ENCODE measurements at places on chromosomes 7 and 10.

DNA sequence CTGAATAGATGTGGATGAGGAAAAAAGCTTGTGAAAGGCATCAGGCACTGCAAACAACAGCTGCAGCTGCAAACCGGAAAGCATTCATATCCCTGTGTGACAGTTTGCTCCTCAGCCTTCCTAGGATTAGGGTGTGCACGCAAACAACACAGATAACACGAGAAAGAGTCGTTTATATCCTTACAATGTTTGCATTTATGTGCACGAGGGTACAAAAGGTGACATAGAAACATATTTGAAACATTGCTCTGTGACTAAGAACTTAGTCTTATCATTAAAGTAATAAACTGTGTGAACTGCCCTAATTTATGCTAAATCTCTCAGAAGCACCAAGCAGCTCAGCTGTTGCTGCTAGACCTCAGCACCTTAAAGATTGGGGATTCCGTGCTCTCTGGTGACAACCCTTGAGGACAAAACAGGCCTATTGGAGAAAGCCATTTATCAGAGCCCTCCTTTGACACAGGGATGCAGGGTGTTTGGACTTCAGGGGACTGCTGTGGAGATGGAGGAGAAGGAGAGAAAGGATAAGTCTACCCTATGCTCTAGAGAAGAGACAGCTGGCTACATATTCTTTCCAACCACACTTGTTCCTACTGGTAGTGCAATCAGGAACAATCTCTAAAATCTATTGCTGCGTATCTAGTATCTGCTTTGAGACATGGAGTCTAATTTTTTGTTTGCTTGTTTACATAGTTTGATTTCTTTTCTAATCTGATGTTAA is 176.2 kb downstream of the GNAT3 start:
- DNase-seq, result no peak

DNA sequence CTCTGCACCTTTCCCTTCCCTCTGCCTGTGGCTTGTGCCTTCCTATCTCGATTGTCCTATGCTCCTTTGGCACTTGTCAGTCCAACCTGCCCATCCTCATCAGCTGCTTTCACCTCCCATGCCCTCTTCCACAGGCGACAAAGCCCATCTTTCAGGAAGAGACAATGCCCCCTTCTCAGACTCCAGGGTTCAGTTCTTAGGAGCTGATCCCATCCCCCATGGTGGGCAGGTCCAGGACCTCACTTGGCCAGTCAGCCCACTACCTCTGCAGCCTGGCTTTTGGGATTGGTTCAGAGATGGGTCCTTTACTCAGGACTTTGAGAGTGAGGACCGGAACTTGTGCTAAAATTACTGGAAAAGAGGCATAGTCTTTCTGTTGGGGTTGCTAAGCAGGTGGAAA is 74.0 kb upstream of the NANOS1 start:
- DNase-seq, result no peak

- DNase-seq, result peak; percentile 82
These were observed at the start of gene GTF2I for GRCh38 chr7:74657692-74658177. Gene GTF2I (plus strand): TSS chr7:74657718. CDS start chr7:74689129, 31,411 bp downstream.

DNA sequence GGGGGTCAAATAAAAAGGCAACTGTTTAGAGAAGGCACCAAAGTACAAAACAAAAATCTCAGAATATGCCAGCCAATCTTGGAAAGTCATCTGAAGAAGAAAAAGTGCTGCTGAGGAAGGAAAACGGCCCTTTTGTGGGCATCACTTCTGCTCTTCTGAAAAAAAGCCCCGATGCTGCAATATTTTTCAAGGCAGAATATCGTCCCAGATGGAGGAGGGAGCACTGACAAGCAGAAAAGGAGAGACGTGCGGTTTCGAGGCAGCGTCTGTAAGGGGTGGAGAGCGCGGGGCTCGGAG is 959 bp upstream of the ATRNL1 start:
- no peak for DNase-seq

- DNase-seq, result no peak
These were observed 8.6 kb downstream of the BTBD16 start for GRCh38 chr10:122279725-122280141.

DNA sequence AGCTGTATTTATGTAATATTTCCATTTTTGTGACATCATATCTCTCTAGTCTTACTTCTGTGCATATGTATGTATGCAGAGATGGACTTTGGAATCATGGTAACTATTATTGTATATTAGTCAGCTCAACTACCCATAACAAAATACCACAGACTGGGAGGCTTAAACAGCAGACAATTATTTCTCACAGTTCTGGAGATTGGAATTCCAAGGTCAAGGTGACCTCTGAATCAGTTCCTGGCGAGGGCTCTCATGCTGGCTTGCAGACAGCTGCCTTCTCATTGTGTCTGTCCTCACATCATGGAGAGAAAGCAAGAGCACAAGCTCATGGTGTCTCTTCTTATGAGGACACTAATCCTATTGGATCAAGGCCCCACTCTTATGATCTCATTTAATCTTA is 79.1 kb downstream of the RAMP3 start:
- DNase-seq, result no peak

DNA sequence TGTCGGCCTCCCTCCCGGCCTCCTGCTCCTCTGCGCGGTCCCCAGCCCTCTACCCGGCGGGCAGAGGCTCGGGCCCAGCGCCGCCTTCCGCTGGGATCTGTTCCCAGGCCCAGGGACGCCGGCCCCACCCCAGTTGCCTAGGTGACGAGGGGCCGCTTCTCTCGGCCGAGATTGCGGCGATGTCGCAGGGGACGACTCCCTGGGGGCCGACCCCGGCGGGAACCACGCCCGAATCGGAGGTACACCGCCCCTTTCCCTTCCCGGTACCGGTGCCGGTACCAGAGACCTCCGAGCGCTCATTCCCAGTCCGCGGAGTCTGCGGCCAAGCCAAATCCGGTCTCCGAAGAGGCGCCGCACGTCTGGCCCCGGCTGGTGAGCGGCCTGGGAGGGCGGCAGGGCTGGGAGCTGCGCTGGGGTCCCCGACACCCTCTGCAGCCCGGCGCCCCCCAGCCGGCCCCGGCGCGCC is at the start of gene CABCOCO1:
Gene CABCOCO1 (plus strand): TSS at position 136 of the 466 bp plus-strand sequence. CDS start 44 bp downstream, at position 180.
- DNase-seq, result no peak

- no peak for DNase-seq
These were observed 448 bp upstream of the SRPK2 start for GRCh38 chr7:105389088-105389650.

- no peak for DNase-seq
These were observed 1.9 kb upstream of the IFRD1 start for GRCh38 chr7:112448381-112448780.

DNA sequence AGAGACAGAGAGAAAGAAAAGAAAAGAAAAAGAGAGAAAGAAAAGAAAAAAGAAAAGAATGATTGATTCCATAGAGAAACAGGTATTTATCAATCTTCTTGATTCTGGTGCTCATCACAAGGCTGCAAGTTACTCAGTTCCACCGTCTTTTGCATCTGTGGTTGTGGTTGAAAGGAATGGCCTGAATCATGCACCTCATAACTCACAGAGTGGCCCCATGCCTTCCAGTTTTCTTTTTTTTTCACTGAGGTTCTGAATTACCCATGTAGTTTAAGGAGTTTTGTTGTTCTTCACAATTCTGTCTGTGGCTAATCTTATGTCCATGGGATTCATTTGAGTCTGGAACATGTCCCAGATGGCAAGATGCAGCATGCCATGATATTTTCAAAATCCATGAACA is 156.0 kb downstream of the ZNF33B start:
- DNase-seq, result no peak

GRCh38 chr10:89369156-89370105 is 8.4 kb upstream of the IFIT1B start:
- DNase-seq, result no peak

GRCh38 chr7:2608921-2609411 is 22.8 kb upstream of the TTYH3 start:
- DNase-seq, result peak; percentile 33

DNA sequence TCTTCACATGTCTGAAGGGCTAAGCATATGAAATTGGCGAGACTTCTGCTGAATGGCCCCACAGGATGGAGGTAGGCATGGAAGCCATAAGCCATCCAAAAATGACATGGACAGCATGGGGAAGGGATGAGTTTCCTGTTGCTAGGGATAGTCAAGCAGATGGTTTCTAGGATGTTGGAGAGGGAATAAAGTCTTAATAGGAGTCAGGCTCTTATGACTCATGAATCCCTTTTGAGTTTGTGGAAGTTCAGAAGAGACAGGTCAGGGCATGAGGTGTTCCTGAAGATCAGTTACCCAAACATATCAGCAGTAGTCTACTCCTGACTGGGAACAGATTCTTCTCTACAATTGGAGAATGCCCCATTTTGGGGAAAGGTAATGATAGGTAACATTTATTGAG is 243.9 kb downstream of the REEP3 start:
- no peak for DNase-seq

GRCh38 chr7:105807448-105807762 is 69.0 kb downstream of the ATXN7L1 start:
- DNase-seq, result no peak

- DNase-seq, result no peak
These were observed 48.5 kb downstream of the PDIA4 start for GRCh38 chr7:148979827-148980226.

DNA sequence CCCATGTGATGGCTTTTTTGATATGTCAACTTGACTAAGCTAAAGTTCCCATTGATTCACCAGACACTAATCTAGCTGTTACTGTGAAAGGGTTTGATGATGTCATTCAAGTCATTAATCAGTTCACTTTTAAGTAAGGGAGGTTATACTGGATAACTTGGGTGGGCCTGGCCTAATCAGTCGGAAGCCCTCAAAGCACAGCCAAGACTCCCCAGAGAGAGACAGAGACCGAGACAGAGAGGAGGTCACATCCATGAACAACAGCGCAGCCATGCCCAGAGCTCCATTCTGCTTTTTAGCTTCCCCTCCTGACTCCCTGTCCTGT is 103.4 kb downstream of the TRIL start:
- no peak for DNase-seq

DNA sequence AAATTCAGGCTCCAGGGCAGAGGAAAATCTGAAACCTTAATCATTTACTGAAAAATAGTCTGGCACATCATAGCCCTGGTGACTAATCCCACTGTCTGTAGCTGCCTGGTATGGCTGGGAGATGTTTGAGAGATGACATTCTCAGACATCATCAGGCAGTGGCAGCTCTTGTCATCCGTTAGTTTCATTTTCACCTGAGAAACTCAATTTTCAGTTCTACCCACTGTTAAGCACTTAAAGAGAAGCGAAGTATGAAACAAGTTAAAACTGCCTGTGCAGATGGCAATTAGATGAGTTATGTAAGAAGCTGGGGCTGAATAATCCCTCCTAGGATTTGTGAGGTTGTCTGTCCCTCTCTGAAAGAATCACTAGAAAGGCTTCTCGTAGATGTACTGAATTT is 150.2 kb downstream of the NSUN6 start:
- no peak for DNase-seq

DNA sequence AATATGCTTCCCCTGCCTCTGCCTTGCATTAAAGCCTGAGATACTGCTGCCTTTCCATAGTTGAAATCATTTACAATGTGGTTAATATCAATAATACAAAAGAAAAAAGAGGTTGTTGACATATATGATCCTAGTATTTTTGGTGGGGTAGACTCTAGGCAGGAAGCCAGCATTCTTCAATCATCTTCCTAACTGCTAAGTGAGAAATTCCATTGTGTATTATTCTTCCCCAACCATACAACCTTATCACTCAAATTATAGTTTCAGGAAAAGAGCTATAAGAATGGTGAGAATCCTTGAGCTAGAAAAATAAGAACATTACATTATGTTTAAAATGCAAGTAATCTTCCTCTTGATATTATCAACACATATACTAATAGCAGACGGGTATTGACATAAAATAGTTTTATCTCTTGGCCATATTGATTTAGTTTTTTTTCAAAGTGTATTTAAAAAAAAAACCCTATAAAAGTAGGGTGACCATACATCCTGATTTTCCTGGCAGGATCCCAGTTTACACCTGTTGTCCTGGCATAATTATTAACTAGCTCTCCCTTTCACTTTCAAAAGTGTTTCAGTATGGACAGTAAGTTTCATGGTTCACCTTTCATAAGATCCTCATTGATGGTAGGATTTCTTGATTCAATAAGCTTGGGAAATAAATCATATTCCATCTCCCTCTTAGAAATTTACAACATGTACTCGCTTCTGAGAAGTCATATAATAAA is 33.4 kb upstream of the WASL start:
- DNase-seq, result no peak

GRCh38 chr10:37803269-37803668 is 54.1 kb downstream of the ZNF248 start:
- DNase-seq, result no peak

DNA sequence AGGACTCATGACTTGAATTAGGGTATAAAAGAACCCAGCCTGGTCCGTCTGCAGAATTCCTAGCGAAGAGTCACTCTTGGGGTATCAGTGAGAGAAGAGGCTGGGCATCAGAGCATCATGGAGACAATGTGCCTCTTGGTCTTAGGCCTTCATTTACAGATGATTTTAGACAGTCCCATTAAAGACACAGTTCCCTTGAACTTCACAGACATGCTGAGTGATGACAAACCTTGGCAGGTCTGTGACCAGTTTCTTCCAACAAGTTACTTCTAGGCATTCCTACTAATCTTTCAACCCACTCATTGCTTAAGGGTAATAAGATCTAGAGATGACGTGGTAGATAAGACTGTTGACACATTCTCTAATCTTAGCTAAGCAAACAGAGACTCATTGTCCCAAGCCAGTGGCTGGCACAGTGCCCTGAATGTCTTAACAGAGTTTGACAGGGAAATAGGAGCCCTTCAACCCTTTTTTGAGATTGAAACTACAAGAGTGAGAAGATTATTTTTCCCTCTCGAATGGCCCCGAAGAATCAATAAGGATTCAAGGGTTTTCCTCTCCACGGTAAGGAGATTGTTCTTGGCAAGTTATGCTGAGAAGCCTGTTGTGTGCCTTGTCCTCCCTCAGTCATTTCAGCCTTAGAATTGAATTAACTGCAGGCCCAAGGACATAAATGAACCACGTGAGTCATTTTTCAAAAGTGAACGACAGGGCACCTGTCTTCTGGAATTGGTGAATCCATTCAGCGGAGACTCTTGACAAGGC is 281.1 kb downstream of the CCDC3 start:
- no peak for DNase-seq

GRCh38 chr10:123478116-123478515 is 188.0 kb upstream of the GPR26 start:
- no peak for DNase-seq

DNA sequence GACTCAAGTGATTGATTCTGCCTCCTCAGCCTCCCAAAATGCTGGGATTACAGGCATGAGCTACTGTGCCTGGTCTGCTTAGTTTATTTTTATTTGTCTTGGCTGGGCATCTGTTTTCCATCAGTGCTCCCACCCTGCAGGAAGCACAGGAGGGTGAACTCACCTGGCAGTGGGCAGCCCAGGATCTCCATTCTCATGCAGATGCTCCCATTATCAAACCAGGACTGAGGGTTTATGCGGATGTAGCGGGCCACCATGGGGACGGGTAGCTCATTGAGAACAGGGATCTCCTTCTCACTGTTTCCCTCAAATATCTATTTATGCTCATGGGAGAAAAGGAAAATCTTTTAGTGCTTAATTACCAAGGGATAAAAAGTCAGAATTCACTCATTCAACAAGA is 93.8 kb downstream of the CPXM2 start:
- DNase-seq, result no peak

DNA sequence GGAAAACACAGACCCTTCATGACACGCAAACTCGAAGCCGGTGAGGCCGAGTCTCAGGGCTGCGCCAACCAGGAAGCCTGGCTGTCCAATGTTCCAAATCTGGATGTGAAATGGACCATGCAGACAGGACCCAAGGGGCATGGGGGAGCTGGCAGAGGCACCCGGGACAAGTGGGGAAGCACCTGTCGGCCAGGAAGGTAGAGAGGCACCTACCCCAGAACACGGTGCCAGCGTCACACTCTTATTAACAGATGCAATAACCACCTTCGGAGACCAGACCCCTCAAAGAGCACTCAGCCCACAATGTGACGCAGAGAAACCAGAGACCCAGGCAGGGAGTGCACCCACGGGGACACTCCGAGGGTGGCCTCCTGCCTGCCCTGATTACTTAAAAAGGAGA is 88.3 kb upstream of the PDGFA start:
- DNase-seq, result no peak

Data from naive thymus-derived CD8-positive, alpha-beta T cell (primary cell).